BE2C (cell line): ENCODE measurements at places on chromosomes 5 and 9.

GRCh38 chr9:105093685-105094084, 150.8 kb upstream of the SLC44A1 start:
- no peak for DNase-seq

GRCh38 chr9:79765466-79765865, 193.7 kb downstream of the TLE4 start:
- no peak for DNase-seq

DNA sequence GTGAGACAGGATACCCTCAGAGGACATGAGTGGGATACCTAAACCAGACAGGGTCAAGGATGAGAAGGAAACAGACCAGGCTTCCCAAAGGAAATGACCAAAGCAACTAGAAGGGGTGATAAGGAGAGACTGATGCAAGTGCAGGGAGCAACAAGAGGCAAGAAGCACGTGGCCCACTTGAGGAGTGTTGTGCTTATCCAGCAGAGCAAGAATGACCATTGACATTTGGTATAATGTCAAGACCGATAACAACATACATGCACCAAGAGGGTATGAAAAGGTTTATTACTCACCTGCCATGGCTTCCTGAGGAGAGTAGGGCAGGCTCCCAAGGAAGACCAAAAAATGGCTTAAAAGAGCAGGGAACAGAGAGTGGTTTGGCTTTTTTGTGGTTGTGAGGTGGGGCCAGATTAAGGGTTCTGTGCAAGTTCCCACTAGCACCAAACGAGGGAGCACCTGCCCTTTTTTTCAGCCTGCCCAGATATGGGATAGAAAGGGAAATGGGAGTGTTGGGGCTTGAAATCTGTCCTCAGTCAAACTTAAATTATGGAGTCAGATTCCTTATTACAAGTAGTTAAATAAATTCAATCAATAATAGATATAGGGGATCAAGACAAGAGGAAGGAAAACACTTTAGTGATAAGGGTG, 513.6 kb downstream of the RASEF start:
- DNase-seq, result peak; percentile 22

DNA sequence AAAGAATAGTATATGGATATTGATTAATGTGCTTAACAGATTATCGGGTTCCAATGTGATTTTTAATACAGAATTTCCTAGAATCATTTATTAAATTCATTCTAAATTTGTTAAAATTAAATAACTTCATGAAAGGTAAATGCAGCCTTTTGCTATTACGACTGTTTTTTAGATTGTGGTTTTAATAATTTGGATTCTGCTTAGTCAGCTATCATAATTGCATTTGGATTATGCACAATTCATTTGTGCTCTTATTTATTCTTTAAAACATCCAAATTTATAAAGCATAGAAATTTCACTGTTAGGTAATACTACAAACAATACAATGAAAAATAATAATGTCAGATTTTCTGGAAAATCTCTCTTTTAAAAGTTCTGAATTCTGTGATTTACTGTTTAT, 1598.5 kb downstream of the EFNA5 start:
- no peak for DNase-seq

- no peak for DNase-seq
These were observed 35.1 kb downstream of the SLIT3 start for GRCh38 chr5:169265888-169266287.

- DNase-seq, result peak; percentile 83
These were observed 114.9 kb upstream of the NFIB start for GRCh38 chr9:14428781-14429230.

DNA sequence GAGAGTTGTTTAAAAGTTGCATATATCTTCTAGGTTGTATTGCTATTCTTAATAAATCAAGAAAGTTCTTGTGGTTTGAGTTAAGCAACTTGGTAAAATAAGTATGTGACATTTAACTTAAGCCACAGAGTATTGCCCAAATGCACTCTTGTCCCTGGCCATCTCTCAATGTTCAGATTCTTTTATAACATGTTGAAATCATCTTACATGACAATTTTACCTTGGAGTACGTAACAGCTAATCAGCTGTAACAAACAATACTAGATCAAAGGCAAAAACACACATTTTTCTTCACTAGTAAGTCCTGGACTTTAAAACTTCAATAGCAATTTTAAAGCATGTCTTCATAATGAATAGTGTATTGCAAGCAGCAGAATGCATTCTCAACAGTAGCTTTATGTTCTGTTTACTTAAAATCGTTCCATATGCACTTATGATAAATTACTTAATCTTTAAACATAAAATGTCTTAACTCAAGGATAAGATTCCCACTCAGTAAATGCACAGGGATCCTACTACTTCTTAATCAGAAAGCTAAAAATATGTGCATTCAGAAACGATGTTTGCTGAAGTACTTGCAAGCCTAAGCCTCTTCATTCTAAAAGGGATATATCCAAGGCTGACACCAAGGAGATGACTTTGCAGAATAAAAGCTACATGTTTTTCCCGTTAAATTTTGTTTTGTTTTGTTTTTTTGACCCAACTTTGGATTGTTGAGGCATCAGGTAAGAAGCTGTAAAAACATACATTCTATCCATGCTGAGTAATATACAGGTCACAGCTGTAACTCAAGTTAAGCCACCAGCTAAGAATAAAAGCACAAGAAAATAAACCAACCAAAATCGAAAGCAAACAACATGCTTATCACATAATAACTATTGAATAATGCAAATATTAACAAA, 86.1 kb upstream of the NFIB start:
- no peak for DNase-seq

GRCh38 chr9:135326633-135327152, 152.9 kb upstream of the PPP1R26 start:
- no peak for DNase-seq

DNA sequence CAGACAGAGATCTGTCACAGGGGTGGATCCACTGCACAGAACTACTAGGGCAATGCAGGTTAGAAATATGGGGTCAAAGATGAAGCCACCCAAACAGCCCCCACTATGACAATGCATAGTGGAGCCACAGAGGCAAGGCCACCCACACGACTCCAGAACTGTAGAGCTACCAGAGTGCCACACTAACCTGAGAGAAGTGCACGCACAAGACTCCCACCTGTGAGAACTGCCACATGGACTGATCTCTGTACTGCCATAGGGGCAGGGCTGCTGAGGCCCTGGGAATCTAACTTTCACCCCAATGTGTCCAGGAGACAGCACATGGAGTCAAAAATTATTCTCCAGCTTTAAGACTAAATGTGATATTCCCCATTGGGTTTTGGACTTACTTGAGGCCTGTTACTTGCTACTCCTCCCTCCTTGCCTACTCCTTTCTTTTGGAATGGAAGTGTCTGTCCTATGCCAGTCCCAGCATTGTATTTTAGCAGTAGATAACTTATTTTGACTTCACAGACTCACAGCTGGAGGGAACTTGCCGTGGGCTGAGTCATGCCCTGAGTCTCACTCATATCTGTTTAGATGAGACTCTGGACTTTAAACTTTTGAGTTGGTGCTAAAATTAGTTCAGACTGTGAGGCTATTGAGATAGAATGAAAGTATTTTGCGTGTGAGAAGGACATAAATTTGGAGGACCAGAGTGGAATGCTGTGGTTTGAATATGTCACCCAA, 853.3 kb downstream of the MAT2B start:
- DNase-seq, result no peak
